ENCODE measurements at places on chromosomes 4 and X.

GRCh38 chr4:4470208-4470607, 71.6 kb downstream of the STX18 start:
- no peak for DNase-seq

DNA sequence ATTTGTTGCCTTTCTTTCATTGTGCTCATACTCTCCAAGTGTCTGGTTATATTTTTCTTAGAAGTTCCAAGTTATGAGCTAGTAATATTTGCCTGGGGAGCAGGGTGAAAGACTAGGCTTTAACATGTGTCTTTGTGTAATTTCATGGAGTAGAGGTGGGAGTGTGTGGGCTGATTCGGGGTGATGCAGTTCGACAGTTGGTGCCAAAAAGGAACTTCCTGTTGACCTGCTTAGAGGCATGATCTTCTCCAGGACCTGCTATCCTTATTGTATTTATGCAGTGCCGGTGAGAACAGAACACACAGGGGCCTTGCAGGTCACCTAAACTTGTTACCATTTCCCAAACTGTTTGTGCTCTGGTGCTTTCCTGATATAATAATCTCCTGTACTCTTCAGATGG, 21.2 kb downstream of the USP53 start:
- no peak for DNase-seq

GRCh38 chr4:6235901-6236640, 33.6 kb upstream of the WFS1 start:
- no peak for DNase-seq

GRCh38 chrX:31353095-31353494, 281.3 kb upstream of the FTHL17 start:
- DNase-seq: no peak

DNA sequence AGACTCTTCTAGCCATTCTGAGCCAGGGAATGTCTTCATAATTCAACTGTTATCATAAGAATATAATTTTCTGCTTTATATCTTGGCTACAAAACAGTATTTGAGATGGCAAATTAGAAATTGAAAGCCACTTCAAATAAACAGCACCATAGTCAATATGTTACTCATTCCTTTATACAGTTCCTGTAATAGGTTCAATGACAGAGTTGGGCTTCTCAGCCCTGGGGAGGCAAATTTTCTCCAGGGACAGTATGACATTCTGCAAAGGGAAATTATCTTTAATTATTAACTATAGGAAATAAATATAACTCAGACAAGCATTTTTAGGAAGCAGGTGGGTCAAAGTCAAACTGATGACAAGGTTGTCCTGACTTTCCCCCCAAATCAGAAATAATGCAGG, 71.9 kb upstream of the RPS6KA6 start:
- DNase-seq: no peak

- no peak for DNase-seq
These were observed 27.1 kb upstream of the NSUN7 start for GRCh38 chr4:40722576-40723161.

- no peak for DNase-seq
These were observed 79.7 kb upstream of the PRPS2 start for GRCh38 chrX:12711435-12712040.

DNA sequence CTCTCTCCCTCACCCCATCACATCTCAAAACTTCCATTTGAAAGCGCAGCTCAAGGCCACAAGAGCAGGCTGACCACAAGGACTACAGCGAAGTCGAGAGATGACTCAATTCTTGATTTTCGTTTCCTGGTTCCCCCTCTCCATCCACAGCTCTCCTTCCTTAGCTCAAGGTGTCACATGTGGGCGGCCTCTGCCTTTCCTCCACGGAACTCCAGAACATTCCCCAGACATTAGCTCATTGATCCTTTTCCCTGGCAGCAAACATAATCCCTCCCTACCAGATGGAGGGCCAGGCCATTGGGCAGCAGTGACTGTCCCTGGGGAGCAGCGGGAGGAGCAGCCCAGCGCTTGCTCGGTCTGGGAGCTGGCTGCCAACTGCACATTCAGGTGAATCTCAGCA, 56.3 kb downstream of the CCDC149 start:
- no peak for DNase-seq

- no peak for DNase-seq
These were observed 346.4 kb downstream of the ZNF674 start for GRCh38 chrX:46198858-46199257.

- no peak for DNase-seq
These were observed 16.9 kb downstream of the CPLX1 start for GRCh38 chr4:808860-809570.

DNA sequence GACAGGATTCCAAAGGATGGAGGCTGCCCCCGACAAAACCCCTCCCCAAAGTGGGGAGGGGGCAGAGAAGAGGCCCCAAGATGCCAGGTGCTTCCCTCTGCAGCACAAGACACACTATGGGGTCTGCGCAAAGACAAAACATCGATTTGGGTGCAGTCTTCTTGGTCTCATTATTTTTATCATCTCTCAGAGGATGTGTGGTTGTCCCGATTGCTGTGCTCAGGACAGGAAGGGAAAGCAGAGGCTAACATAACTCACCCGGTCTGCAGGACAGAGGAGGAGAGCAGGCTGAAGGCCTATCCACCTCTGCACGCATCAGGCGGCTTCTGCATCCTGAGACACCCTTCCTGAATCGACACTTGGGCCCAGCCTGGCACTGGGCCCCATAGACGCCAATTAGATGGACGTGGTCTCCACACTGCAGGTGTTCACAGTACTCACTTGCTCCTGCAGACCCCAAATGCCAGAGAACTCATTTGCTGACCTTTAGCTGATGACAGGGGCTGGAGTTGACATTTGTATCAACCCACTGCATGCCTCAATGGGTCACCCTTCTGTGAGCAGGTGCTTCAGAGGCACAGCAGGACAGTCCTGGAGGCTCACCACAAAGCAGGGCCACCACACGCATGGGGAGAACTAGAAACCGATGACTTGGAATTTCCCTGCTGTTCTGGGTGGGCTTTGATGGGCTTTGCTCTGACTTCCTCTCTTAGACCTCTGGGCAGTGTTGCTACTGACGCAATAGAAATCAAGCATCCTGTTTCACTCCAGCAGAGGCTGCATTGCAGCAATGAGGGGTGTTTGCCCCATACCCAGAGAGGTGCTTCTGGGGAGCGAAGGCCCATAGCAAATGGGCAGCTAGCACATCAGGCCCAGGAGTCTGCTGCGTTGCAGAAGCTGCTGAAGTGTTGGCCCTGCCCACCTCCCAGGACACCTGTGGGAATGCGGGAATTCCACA, 96.3 kb upstream of the ENPP6 start:
- DNase-seq: no peak

DNA sequence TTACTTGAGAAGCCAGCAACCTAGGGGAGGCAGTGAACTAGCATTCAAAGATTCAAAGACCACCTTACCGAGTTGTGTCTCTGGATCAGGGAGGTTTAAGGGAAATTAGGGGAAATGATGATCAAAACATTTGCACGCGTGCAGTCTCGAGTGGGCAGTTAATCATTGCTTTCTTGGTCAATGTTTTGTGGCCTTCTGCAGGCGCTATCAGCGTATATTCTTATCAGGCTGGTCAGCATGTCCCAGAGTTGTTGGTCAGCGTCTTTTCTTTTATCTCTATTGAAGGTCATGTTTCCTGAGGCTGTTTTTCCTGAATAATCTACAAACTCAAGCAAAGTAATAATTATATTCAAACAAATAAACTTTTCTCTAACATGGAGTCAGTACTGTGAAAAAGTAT, 84.0 kb upstream of the ZNF81 start:
- DNase-seq: no peak

DNA sequence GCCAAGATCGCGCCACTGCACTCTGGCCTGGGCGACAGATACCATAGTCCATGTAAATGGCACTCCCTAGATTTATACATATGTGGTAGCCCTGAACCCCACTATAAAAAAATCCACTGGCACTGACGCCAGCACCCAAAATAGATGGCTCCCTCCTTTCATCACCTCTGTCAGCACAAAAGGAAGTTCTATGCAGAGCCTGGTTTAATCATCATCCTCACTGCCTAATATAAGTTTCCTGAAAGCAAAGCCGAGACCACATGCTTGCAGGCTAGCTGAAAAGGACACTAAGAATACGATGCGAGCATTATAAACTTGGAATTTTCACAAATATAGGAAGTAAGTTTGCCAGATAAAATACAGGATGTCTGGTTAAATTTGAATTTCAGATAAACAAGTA, 27.5 kb upstream of the DOCK11 start:
- DNase-seq: no peak

GRCh38 chr4:21753084-21753760, 195.3 kb downstream of the KCNIP4 start:
- no peak for DNase-seq

DNA sequence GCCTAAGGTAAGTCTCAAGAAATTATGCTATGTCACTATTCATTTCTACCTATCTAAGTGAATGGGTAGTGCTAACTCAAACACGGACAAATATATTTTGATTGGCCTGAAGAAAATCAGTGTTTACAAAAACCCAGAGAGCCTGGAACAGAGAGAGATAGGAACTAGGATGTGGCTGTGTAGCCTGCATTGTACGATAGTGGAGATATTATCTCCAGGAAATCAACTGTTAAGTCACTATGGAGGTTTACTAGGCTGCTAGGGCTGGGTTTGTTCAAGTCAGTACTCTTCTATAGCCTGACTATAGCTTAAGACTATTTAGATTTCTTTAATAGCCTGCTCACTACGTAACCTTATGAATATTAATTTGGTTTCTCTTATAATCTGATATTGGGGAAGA, 127.9 kb downstream of the TACR3 start:
- DNase-seq: no peak

GRCh38 chrX:9765737-9766097, at the start of gene GPR143:
Gene GPR143, minus strand, starts transcription at chrX:9765847. Its CDS starts 30 bp downstream, at chrX:9765817.
- DNase-seq: no peak

DNA sequence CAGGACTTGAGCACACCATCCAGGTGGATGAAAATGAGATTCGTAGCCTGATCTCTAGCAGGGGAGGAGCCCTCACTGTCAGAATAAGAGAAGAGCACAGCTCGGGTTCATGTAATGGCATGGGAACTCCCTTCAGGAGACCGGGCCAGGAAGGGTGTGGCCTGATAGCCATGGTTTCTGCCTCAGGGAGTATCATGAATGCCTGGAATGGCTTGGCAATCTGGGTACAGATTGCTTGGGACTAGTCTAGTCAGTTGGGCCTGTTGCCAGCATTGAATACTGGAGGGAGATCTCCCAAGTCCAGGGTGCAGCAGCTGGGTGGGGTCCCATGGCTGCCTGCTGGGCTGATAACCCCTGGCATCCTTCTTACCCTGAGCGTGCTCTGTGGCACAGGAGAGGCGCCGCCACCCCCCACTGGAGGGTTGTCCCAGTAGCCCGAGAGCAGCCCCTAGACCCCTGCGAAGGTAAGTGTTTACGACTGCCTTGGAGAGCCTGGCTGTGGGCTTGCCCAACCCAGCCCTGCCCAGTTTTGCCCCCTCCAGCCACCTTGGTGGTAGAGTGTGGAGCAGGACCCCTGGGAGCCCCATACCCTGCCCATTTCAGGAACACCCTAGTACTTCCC, 298.8 kb downstream of the TEX13A start:
- DNase-seq: no peak

DNA sequence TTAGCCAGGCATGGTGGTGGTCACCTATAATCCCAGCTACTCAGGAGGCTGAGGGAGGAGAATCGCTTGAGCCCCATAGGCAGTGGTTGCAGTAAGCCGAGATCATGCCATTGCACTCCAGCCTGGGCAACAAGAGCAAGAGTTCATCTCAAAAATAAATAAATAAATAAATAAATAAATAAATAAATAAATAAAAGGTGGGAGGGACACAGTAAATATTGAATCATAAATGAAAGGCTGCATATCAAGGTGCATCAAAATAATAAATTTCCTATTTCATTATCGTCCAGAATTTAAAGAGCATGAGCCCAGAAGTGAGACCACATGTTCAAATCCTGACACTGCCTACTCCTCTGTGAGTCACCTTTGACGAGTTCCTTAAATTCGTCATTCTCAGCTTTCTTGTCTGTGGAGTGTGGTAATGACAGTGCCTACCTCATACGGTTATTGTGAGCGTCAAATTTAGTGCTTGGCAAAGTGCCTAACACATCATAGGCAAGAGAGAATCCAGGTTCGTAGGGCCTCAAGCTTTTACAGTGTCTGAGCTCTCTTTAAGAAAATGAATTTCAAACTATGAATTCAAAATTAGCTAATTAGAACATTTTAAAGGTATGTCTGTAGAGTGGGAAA, 49.9 kb downstream of the IL15 start:
- no peak for DNase-seq

- no peak for DNase-seq
These were observed 660.3 kb upstream of the PRKX start for GRCh38 chrX:4373791-4374190.

- no peak for DNase-seq
These were observed 1354.8 kb upstream of the IGFBP7 start for GRCh38 chr4:58465031-58465430.

GRCh38 chr4:24337451-24338190, 246.7 kb downstream of the DHX15 start:
- DNase-seq: no peak

DNA sequence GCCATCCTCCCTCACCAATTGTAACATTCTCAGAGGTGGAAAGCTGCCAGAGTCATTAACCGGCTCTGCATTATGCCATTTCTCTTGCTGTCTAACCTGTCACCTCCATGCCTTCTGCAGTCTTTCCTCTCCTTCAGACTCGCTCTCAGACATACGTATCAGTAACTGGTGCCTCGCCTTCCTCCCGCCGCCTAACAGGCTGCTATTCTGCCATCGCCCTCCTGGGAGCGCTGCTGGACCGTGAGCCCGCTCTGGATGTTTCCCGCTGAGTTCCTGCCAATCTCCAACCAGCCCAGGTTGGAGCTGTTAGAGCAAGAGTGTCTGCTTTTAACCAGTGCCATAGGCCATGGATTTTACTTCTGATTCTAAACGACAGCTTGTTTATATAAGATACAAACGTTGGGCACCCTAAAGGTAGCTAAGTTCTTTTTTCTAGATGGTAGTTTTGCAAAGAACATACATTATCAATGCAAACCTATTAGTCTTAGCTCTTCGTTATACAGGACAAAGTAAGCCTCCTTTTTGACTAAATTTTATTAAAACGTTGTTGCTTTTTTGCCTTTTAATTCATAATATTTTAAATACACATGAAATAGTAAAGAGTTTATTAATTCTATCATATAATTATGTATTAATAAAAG, 59.5 kb upstream of the NEIL3 start:
- DNase-seq: peak; percentile 23

GRCh38 chr4:171817026-171817425, 3.8 kb downstream of the GALNTL6 start:
- no peak for DNase-seq

- no peak for DNase-seq
These were observed 660 bp upstream of the COL25A1 start for GRCh38 chr4:109303140-109303496.

- DNase-seq: no peak
These were observed 143.9 kb downstream of the SHOX start for GRCh38 chrX:774536-774935.

- no peak for DNase-seq
These were observed 807.8 kb downstream of the RAPGEF2 start for GRCh38 chr4:159910721-159911120.

DNA sequence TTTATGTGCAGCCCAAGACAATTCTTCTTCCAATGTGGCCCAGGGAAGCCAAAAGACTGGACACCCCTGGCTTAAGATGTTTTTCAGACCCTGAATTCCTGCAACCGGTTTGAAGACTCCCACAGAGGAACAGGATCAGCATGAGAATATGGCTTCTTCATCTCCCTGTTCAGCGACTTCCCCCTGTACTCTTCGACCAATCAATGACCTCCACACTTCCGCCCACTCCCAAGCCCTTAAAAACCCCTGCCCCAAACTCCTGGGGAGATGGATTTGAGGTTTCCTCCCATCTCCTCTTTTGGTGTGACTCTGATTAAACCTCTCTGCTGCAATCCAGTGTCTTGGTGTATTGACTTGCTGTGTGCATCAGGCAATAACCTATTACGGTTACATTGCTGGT, 344.4 kb downstream of the NR3C2 start:
- no peak for DNase-seq

All from stimulated activated naive CD4-positive, alpha-beta T cell (primary cell).